Ovary (tissue), 10 donors: ENCODE measurements at places on chromosomes 4 and X. TPM values are rescaled to one million over a fixed set of nuclear protein-coding genes. Genes with fewer than 3 reads are reported as not detected.

DNA sequence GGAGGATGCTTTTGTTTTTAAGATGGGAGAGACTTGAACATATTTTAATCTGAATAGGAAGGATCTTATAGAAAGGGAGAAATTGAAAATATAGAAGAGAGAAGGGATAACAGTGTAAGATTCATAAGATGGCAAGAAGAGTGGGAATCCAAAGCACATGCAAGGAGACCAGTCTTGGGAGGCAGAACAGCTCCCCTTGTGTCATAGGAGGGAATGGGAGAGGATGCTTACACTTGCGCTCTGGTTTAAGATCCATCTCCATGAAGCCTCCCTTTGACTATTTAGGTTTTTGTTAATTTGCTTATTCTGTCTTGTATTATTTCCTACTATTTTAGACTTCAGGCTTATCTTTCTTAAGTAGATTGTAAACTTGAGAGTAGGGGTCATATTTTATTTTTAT is 42.7 kb downstream of the KIF4A start:
- no peaks in the 10 kb centered on the region for H3K27me3 ChIP-seq
- no peaks in the 10 kb centered on the region for H3K4me1 ChIP-seq
- no peak overlapping the region for H3K4me3 ChIP-seq
- H3K36me3 ChIP-seq = no peaks in the 10 kb centered on the region
- H3K27ac ChIP-seq = no peak overlapping the region

- H3K27ac ChIP-seq = no peak overlapping the region
- no peaks in the 10 kb centered on the region for H3K36me3 ChIP-seq
- H3K4me3 ChIP-seq = no peak overlapping the region
- DNase-seq = no peak
- no peaks in the 10 kb centered on the region for H3K4me1 ChIP-seq
These were observed 10.7 kb upstream of the ADH5 start for GRCh38 chr4:99099311-99099710.

DNA sequence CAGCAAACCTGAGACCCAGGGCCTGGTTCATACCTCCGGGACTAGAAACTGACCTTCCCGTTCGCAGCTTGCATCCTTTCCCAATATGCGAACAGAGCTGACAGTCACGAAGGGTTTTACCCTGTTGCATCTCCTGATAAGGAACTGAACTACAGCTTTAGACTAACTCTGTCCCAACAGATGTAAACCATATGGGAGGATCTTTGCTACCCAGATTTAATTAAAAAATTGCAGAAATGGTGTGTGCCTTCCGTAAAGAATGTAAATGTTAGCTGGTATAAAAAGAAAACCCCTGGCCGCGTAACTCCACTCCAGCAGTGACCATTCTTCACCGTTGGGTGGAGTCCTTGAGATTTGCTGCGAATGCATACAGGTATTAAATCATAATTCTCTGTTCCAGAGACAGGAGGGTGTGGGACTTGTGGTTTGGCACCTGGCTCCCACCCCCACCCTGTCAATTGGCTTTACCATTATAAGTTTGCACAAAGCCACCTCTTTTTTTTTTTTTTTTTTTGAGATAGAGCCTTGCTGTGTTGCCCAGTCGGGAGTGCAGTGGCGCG is 40.6 kb upstream of the SORCS2 start:
- H3K4me1 ChIP-seq = peaks cover 9% of the 10 kb centered on the region
- DNase-seq = no peak
- no peaks in the 10 kb centered on the region for H3K36me3 ChIP-seq
- H3K4me3 ChIP-seq = no peak overlapping the region

Gene SRPX
- total RNA-seq = 25.5 TPM

Gene TNIP3
- total RNA-seq = not detected

- H3K36me3 ChIP-seq = no peaks in the 10 kb centered on the region
- no peak for DNase-seq
- H3K4me1 ChIP-seq = peaks cover 2% of the 10 kb centered on the region
- no peaks in the 10 kb centered on the region for H3K27me3 ChIP-seq
- no peak overlapping the region for H3K27ac ChIP-seq
- no peak overlapping the region for H3K4me3 ChIP-seq
These were observed 11.2 kb downstream of the RBM41 start for GRCh38 chrX:107107459-107107858.

DNA sequence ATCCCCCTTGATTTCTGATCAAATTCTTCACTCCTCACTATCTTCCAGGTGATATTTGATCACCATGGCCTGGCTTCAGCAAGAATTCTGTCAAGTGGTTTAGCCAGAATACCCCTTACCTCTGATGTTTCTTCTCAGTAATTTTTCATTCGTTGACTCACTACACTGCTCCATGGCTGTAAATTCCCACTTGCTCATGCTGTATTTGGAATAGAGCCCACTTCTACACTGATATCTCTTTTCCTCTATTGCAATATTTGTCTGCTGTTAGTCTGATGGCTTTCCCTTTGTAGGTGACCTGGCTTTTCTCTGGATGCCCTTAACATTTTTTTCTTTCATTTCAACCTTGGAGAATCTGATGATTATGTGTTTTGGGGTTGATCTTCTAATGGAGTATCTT is 73.9 kb upstream of the DIPK2B start:
- DNase-seq = no peak
- no peak overlapping the region for H3K4me3 ChIP-seq
- no peaks in the 10 kb centered on the region for H3K27me3 ChIP-seq
- no peak overlapping the region for H3K27ac ChIP-seq
- no peaks in the 10 kb centered on the region for H3K36me3 ChIP-seq
- no peaks in the 10 kb centered on the region for H3K4me1 ChIP-seq

DNA sequence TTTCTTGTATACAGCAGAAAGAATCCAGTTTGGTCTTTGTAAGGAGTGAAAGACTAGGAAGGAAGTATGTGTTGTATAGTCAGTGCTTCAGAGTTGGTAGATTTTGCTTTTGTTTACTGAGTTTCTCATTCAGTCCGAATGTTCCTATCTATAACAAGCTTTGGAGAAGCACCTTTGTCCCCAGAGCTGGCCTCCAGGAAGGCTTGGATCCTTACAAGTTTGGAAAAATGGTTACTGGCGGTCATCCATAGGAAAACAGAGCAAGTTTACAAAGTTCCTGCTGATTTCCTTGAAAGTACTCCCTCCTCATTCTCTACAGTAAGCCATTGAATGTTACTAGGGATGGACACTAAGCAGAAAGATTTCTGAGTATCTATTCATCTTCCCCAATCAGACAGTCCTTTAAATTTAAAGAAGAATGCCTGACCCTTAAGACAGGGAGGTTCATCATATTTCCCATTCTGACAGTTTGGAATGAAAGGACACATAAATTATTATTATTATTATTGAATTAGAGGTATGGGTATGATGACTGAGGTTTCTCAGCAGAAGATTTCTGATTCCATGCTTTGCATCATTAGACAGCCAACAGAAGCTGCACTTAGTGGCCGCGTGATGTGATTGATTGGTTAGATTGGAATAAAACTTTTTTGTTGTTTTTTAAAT is 35.8 kb downstream of the FAT4 start:
- no peaks in the 10 kb centered on the region for H3K36me3 ChIP-seq
- DNase-seq = no peak
- no peaks in the 10 kb centered on the region for H3K27me3 ChIP-seq
- no peak overlapping the region for H3K4me3 ChIP-seq
- no peak overlapping the region for H3K27ac ChIP-seq
- H3K4me1 ChIP-seq = no peaks in the 10 kb centered on the region

- no peak overlapping the region for H3K4me3 ChIP-seq
- no peaks in the 10 kb centered on the region for H3K36me3 ChIP-seq
- DNase-seq = no peak
These were observed 41.8 kb downstream of the RPS6KA3 start for GRCh38 chrX:20224814-20225487.

DNA sequence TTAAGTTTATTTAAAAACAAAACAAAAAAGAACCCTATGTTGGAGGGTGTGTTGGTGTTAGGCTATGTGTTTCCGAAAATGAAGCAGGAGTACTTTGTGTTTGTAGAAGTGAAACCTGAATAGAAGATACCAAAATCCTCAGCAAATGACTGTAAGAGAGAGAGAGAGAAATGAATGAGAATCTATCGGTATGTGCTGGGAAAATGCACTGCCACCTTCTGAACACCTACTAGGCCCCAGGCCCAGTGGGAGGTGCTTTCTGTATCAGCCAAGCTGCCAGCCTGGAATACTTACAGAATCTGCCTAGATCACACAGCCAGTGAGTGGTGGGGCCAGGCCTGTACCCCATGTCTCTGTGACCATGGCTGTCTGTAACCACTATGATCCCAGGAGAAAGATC is 14.9 kb upstream of the PIM2 start:
- H3K4me3 ChIP-seq = no peak overlapping the region
- H3K27me3 ChIP-seq = no peaks in the 10 kb centered on the region
- H3K4me1 ChIP-seq = no peaks in the 10 kb centered on the region
- no peak for DNase-seq
- H3K27ac ChIP-seq = no peak overlapping the region
- H3K36me3 ChIP-seq = no peaks in the 10 kb centered on the region

DNA sequence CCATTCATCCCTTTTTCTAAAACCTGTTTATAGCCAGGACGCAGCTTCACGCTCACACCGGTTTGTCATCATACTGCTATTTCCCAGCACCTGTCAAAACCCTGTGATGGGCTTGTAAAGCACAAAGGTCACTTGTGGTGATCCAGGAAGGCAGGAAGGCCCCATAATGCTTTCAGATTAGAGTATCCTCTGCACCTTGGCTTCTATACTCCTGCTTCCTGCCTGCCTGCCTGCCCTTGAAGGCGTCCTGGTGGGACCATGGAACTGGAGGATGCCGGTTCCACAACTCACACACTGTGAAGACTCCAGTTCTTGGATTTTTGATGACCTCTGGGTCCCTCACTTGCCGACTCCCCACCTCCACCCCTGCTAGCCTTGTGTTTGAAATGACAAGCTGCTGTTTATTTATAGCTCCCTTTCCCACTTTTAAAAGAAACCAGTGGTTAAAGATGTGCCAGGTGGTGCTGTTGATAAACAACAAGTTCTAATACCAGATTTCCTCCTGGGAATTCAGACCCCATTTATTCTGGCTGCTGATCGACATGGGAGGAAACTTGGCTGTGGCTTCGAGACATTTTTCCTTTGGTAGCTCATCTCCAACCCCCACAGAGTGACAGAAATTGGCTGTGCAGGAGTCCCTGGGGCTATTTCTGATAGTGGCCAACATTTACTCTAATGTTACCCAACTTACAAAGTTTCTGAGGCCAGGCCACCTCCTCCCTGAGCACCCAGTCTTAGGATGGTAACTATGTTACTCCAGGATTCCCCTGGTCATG is 211.5 kb downstream of the KDR start:
- H3K4me3 ChIP-seq = no peak overlapping the region
- no peaks in the 10 kb centered on the region for H3K36me3 ChIP-seq
- no peaks in the 10 kb centered on the region for H3K4me1 ChIP-seq
- DNase-seq = no peak
- no peak overlapping the region for H3K27ac ChIP-seq

DNA sequence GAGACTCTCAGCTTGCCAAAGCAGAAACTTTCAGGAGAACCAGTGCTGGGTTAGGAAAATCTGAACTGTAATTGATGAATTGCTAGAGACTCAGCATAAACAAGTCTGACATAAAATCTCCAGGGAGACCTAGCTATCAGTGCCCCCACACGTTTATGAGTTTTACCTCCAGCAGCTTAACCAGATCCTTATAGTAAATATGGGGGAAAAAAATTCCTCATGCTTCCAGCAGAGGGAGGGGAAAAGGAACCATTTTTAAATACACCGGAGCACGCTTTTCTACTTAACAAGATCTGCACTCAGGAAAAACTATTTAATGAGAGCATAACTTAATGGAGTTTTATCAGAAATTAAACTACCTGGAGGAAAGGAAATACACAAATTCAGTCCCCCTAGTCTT is 1040.7 kb upstream of the INTU start:
- H3K36me3 ChIP-seq = no peaks in the 10 kb centered on the region
- no peak overlapping the region for H3K27ac ChIP-seq
- H3K4me3 ChIP-seq = no peak overlapping the region
- no peak for DNase-seq

GRCh38 chr4:140595065-140595464 is 26.3 kb upstream of the UCP1 start:
- no peak for DNase-seq
- no peaks in the 10 kb centered on the region for H3K4me1 ChIP-seq
- H3K27ac ChIP-seq = no peak overlapping the region
- H3K4me3 ChIP-seq = no peak overlapping the region
- no peaks in the 10 kb centered on the region for H3K36me3 ChIP-seq
- no peaks in the 10 kb centered on the region for H3K27me3 ChIP-seq

DNA sequence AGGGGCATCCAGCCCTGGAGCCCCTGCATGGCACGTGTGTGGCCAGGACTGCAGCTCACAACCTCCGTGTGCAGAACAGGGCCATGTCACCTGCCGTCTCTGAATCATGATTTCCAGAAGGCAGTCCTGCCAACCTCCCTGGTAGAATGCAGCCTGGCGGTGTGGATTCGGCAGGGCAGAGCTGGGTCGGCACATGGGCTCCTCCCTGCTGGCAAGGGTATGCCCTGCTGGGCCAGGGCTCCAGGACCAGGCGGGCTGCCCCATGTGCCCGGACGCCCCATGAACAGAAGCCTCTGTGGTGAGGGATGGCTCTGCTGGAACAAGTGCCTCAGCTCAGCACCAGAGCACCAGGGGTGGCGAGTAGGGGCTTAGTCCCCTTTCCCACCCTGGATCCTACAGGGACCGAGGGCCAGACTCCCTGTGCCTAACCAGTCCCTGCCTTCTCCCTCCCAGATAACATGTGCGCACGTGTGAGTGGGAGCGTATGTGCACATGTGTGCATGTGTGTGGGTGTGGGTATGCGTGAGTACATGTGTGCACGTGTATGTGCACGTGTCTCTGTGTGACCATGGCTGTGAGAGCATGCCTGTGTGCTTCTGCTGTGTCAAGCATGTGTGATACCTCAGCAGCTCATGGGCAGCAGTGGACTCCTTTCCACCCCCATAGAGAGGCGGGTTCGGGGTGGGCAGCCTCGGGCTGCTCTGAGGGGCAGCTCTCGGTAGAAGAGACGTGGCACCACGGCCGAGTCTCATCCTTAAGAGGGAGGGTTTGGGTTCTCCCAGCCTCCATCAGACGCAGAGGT is 10.3 kb upstream of the MXD4 start:
- no peak overlapping the region for H3K27ac ChIP-seq
- H3K36me3 ChIP-seq = no peaks in the 10 kb centered on the region
- H3K27me3 ChIP-seq = no peaks in the 10 kb centered on the region
- H3K4me3 ChIP-seq = no peak overlapping the region

Gene SMC1A
- total RNA-seq = 72.4 TPM

DNA sequence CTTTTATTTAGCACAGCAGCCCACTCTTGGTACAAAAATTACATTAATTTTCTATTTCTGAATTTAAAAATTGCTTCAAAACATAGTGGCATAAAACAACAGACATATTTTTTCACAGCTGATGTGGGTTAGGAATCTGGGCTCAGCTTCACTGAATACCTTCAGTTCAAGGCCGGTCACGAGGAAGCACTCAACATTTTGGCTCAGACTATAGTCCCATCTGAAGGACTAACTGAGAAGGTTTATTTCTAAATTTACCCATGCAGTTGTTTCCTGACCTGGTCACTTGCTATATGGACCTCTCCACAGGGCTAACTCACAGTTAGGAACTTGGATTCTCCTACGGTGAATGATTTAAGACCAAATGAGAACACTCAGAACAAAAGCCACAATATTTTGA is 1230.2 kb upstream of the ADGRL3 start:
- no peak overlapping the region for H3K27ac ChIP-seq
- no peaks in the 10 kb centered on the region for H3K4me1 ChIP-seq
- no peak for DNase-seq
- H3K36me3 ChIP-seq = no peaks in the 10 kb centered on the region
- no peak overlapping the region for H3K4me3 ChIP-seq
- H3K27me3 ChIP-seq = no peaks in the 10 kb centered on the region
